ENCODE measurements at places on chromosomes 1 and 21. TPM values are rescaled to one million over a fixed set of nuclear protein-coding genes. Genes with fewer than 3 reads are reported as not detected.
A peak's percentile ranks its signal among the peaks of the same experiment; 100 is the strongest.

The SLC1A7 gene
- 0.12 TPM for total RNA-seq

The PARK7 gene
- 344 TPM for total RNA-seq

DNA sequence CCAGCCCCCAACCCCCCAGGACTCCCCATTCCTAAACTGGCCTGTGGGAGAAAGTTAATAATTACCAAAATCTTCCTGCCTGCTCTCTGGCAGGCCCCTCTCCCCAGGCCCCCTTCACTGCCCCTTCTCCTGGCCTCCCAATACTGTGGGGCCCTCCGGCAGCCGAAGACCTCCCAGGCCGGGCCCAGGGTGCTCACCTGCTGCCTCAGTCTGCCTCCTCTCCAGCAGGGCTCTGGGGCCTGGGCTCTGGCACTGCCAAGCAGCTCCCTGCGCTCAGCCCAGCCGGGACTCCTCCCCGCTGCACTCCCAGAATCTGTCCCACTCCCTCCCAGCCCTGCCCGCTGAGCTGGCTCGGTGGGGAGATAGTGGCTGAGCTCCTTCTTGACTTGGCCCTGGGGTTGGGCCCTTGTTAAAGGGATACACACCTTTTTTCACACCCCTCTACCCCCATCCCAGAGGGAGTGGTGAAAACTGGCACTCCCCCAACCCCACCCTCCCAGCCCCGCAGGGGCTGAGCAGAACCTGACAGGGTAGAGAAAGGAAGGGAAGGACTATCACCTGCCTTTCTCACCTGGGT is at the start of gene S100A16:
S100A16 (minus strand) TSS at position 383 of the 577 bp plus-strand sequence. CDS start 4,986 bp downstream, outside the sequence.
- DNase-seq = peak; percentile 80

GRCh38 chr1:67832737-67833601 is at the start of gene GNG12:
GNG12 (minus strand) TSS chr1:67833467; CDS start chr1:67707686, 125,781 bp downstream.
- DNase-seq = peak; percentile 75

GRCh38 chr1:94231746-94232145 is 5.6 kb downstream of the ARHGAP29 start:
- DNase-seq = no peak

DNA sequence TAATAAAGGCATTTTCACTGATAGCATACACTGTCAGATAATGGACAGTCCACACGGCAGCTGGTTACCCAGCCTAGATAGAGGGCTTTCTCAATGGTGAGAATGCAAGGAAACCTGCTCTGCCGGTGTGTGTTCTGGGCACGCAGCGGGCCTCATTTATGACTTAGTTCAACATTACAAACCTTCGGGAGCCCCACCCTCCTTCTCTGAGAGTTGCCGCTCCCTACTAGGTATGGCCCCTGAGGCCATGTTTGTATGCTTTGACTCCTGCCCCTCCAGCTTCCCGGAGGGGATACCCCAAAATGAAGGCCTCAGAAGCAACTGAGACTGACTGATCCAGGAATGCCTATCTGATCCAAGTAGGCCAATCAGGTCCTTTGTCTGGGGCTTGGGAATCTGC is 17.2 kb upstream of the FABP3 start:
- no peak for DNase-seq

Measured in heart right ventricle (tissue), 16 donors.